Mammary epithelial cell (primary cell): ENCODE measurements at places on chromosomes 12 and 14.
A peak's percentile ranks its signal among the peaks of the same experiment; 100 is the strongest.

DNA sequence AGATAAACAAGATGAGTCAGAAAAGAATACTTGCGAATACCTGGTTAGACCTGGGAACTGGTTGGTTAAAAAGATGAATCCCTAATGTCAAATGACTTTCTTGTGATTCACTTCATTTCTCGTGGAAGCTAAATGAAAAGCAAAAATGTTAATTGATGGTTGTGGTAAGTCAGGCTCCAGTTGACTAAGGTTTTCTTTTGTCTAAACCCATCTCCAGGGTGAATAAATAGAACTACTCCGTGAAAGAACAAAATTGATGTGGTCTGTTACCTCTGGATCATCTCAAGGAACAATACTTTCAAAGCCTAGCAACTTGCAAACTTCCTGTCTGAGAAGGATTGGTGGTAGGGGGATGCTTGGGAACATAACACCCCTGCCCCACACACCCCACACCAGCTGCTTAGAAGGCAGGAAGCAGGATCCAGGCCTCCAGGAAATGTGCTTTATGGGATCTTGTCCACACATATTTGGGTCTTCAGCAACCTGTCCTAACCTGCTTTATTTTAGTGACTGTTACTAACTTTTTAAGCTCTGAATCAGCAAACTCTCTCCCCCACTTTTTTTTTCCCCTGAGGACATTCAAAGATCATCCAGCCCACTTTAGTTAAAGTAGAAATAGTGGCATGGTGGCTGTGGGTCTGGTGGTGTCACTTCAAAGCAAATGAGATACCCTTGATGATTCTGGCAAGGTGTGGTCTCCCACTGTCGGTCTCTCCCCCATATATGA is 60.4 kb upstream of the PTHLH start:
- DNase-seq = peak; percentile 94

- DNase-seq = no peak
These were observed 213.4 kb downstream of the VRK1 start for GRCh38 chr14:97010491-97011160.

GRCh38 chr12:62129291-62129690 is 130.9 kb upstream of the USP15 start:
- no peak for DNase-seq

GRCh38 chr14:95146079-95146771 is 11.1 kb downstream of the DICER1 start:
- peak; percentile 75 for DNase-seq

GRCh38 chr12:128076188-128076587 is 190.8 kb upstream of the TMEM132C start:
- no peak for DNase-seq

DNA sequence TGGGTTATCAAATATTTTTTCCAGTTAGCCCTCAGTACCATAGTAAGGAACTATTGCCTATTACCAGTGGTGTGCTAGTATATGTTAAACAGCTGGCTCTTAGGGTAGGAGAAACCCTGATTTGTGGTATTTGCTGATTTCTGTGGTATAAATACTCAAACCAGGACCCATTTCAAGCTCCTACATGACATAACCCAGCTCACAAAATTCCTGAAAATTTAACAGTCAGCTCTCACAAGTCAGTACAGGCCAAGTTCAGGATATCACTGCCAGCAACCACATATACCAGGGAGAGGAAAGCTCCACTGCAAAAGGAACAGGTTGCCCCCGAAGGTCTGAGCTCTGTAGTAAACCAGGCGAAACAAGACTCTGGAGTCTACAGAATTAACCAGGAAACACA is 315.3 kb downstream of the NOVA1 start:
- peak; percentile 0 for DNase-seq

DNA sequence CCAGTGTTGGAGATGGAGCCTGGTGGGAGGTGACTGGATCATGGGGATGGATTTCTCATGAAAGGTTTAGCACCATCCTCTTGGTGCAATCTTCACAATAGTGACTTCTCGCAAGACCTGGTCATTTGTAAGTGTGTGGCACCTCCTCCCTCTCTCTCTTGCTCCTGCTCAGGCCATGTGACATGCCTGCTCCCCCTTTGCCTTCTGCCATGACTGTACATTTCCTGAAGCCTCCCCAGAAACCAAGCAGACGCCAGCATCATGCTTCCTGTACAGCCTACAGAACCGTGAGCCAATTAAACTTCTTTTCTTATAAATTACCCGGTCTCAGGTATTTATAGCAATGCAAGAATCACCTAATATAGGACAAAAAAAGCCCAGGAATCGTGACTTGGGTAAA is 171.0 kb upstream of the FOXN3 start:
- no peak for DNase-seq
